ENCODE measurements at places on chromosomes 6 and 20.

GRCh38 chr6:3803627-3804468, 45.3 kb upstream of the FAM50B start:
- no peak for DNase-seq

DNA sequence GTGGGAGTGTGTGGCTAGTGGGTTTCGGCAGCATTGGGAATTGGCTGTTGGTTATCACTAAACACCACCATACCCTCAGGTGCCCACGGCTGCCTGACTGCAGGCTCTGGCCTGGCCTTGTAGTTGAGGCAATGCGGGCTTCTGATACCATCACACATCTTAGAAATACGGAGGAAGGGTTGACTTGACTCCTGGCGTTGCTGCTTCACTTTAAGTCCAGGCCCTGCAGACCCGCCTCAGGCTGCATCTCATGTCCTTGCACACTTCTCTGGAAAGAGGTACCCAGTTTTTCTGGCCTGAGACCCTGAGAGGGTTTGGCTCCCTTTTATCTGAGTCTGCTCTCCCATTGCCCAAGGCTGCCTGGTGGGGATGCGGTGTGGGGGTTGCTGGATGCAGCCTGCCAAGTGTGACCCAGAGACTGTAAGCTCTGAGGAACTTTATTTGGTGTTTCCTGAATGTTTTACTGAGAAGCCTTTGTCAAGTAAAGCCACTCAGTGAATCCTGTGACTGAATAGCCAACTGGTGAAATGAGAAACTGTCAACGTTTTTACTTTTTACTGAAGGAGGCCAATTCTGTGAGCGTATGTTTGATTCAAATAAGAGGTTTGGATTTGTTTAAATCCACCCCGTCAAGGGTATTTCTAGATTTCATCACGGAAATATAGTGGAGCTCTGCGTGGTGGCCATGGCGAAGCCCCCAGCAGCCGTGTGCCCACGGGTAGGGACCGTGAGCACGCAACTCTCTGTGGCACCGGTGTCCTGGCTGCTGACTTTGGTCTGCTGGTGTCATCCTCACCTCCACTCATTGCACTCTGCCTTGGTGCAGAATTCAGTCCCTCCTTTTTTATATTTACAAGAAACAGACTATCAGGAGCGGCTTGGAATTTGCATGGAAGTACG, 160.1 kb downstream of the DTNBP1 start:
- DNase-seq: no peak

DNA sequence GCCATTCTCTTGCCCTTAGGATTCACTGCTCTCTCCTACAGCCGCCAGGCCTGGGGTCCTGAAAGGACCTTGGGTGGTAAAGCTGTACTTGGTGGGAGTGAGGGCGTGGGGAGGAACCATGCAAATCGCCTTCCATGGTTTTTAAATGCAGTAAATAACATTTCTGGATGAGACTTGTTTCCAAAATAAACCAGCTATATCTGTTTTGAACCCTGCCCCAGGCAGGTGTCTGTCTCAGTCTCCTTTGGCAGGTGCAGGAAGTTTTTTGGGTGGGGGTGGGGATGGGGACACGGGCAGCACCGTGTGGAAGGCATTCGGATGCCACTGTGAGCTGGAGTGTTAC, 14.3 kb downstream of the ITPA start:
- DNase-seq: no peak

DNA sequence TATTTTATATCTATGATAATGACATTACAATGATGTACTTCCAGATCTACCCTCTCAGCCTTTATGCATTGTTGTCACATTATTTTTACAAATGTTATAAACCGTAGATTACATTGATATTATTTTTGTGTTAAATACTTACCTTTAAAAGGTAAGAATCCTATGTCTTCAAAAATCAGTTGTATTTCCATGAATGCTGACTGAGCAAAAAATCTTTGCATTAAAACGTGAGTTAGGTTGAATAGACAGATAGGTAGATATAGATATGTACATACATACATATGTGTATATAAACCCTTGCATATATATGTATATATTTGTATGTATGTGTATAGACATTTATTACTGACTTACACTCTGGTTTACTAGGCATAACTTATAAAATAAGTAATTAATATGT, 558.2 kb downstream of the CDH26 start:
- no peak for DNase-seq

DNA sequence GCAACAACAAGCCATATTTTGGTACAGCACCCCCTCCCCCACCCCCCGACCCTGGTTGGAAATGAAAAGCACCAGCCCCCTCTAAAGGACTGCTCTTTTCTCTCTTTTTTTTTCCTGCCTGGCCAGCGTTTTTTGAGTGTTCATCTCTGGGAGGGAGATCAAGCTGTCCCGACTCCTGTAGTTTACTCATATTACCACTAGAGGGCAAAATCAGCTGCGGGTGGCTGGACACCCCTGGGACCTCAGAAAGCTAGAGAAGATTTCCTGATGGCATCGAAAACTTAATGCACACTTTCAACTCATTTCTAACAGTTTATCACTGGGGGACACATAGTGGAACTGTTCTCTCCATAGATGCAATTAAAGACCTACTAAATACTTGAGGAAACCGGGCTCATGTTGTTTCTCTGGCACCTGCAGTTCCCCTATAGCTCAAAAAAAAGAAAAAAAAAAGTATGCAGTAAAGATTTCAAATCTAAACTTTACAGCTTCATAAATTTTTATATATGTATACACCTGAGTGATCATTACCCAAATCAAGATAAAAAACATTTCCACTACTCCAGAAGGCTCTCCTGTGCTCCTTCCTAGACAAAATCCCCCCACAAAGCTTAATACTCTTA, 24.4 kb downstream of the CNBD2 start:
- DNase-seq: peak; percentile 20

DNA sequence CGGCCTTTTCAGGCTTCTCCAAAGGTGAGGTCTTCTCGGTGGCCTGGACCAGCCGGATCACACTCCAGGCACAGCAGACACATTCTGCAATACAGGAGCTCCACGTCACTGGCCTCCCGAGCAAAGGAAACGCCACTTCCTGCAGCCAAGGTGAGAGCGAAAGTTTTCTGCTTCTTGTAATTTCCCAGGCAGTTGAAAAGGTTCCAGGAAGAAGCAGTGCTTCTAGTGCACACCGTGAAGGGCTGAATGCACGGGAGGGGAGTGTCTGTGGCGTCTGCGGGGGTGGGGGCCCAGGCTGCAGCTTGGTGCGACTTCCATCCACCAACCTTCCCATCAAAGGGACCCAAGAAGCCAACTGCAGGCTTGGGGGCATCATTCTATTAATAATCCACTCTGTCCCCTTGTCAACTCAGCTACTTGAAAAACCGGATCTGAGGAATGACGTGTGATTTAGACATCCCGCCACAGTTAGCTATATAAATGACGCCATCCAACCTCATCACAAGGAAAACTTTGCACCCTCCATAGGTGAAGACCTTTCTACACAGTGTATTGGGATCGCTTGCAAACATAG, 61.1 kb downstream of the NFATC2 start:
- DNase-seq: peak; percentile 41

GRCh38 chr6:155188707-155189496, 74.9 kb upstream of the CLDN20 start:
- no peak for DNase-seq

DNA sequence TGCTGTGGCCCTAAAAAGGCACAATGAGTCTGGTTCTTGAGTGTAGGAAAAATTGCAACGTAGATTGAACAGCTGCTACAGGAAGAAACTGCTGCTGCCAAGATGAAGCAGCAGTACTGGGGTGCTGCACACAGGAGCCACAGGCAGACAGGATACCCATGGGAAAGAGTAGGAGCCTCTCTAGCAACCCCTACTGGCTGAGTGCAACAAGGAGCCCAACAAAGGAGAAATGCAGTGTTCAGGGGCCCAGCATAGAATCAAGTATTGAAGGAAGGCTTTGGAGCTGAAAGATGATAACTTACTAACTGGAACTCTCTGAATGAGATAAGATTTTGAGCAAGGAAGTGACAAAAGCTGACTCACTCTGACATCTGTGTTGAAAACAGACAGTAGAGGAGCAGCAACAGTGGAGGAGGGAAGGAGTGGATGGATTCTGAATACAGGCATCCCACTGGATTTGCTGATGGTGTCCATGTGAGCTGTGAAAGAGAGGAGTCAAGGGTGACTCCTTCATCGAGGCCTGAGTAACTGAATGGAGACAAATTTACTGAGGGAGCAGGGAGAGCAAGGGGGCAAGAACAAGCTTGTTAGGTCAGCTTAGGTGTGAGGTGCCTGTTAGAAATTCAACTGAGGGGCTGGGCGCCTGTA, 534.7 kb upstream of the JARID2 start:
- DNase-seq: peak; percentile 63

DNA sequence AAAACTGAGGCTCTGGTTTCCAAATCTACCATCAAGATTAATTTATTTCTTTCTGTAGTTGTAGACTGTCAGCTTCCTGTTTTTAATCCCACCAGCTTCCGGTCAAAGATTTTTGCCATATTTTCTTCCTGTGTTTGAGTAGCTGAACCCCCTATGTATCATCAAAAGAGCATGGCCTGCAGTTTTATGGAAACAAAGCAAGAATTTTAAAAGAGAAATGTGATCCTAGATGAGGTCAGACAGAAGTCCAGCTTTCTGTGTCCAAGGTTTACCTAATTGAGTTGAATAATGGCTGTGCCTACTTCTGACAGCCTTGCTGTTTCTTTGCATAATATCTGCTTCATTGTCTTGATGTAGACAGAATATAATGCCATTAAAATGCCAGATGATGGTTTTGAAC, 163.7 kb downstream of the CARMIL1 start:
- DNase-seq: no peak

DNA sequence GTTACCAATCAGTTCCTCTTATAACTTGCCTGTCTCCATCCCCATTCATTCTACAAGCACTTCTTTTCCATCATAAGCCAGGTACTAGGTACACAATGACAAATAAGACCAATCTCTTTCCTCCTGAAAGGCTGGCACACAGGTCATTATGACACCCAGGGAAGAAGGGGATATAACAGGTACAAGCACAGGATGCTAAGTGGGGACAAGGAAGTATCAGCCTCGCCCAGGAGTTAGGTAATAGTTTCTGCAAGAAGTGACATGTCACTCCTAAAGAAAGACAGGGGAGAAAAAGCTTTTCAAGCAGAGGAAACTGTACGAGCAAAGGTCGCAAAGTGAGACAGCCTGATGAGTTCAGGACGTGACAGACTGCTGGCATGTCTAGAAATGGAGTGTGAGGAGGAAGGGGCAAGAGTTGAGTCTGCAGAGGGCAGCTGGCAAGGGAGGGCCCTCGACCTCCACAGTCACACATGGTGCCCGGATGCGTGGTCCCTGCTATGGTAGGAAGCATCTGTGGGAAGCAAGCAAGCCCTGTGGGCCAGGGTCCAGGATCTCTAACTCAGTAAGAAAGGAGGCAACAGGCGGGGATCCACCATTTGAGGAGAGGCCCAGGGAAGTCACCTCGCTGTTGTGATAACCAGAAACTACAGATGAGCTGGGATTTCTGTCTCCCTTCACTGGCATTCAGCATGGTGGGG, 40.4 kb downstream of the GPLD1 start:
- DNase-seq: no peak

DNA sequence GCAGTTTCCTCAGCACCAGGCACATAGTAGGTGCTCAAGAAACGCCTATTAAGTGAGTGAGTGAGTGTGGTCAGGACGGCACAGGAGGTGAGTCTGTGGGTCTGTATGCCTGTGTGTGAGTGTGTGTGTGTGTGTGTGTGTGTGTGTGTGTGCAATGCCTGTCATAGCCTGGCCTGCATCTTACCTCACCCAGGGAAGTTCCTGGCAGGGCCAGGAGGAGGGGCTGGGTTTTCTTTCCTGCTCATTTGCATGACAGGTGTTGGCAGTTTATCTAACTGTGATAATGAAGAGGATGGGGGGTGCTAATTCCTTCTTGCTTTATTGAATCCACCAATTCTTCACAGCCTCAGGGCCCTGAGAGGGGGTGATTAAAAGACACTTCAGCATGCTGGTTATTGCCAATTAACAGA, 146.7 kb upstream of the MLN start:
- no peak for DNase-seq

DNA sequence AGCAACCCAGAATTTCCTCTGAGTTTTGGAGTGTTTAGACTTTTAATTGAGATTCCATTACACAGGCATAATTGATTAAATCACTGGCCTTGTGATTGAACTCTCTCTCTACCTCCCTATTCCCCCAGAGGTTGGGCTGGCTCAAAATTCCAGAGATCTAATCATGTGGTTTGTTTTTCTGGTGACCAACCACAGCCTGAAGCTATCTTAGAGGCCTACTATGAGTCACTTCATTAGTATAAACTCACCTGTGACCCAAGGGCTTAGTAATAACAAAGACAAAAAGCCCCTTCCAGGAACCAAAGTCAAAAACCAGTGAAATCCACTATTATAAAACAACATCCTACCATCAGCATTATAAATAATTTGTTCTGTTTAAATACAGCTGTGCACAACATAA, 992.5 kb upstream of the CITED2 start:
- no peak for DNase-seq

GRCh38 chr20:64239449-64240242, 15.9 kb upstream of the PCMTD2 start:
- DNase-seq: no peak

GRCh38 chr6:136963259-136963658, 41.2 kb downstream of the SLC35D3 start:
- DNase-seq: no peak

GRCh38 chr6:8865451-8865850, 430.1 kb upstream of the SLC35B3 start:
- DNase-seq: no peak

GRCh38 chr6:89433252-89434149, 549 bp downstream of the ANKRD6 start:
- DNase-seq: no peak

- no peak for DNase-seq
Measured at GRCh38 chr6:45486736-45487135, 109.0 kb upstream of the SUPT3H start.

DNA sequence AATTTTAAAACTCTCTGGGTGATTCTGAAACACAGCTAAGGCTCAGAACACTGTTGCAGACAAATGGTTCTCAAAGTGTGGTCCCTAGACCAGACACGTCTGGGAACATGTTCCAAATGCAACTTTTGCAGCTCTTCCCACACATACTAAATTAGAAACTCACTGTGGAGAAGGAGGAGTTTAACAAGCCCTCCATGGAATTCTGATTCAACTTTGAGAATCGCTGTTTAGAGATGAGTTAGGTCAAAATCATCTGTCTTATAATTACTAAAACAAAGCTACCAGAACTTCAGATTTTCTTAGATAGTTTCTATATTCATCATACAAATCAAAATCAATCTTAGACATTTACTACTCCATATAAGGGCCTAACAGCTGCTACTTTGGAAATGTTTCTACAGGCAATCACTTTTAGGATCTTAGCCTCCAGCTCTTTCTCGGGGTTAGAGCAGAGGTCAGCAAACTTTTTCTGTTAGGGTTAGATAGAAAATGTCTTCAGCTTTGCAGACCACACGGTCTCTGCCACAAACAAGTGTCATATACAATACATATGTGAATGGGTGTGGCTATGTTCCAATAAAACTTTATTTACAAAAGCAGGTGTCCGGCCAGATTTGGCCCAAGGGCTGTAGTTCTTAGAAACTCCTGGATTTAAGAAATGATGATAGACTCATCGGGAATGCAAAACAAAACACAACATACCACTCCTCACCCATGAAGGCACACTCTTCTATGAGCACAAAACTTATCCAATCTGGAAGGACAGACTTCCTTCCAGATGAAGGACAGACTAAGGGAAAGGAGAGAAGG, 50.0 kb upstream of the ARHGAP18 start:
- no peak for DNase-seq

GRCh38 chr6:34360556-34360955, 31.9 kb downstream of the NUDT3 start:
- no peak for DNase-seq

All from stimulated activated CD4-positive, alpha-beta T cell treated with anti-CD3 and anti-CD28 coated beads, Interleukin-2, amount 100 ng/mL, for 48 hours (primary cell).